ENCODE measurements at places on chromosomes 7 and 10. TPM values are rescaled to one million over a fixed set of nuclear protein-coding genes. Genes with fewer than 3 reads are reported as not detected.
A peak's percentile ranks its signal among the peaks of the same experiment; 100 is the strongest.

TMEM236 gene
- total RNA-seq, result 0.17 TPM

GIMAP8 gene
- total RNA-seq, result not detected

- no peak for DNase-seq
Measured at GRCh38 chr7:27099453-27100370, 2.8 kb downstream of the HOXA2 start.

DNA sequence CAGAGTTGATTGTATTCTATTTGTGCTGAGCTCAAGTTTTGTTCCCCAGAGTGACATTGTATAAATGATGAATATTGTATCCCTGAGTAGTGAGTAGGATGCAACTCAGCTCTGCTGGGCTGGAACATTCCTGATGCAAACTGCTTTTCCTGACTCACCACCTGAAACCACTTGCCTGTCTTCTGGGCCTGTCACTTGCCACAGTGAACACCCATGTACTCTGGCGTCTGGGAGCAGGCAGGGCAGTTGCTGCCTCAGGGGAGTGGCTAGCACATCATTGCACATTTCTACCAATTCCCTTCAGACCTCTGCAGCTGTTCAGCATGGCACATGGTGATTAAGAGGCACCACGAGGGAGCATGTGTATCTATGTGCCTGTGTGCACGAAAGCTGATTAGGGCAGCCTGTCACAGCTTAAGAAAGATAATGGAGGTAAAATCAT, 157.3 kb downstream of the SND1 start:
- DNase-seq, result no peak

- DNase-seq, result peak; percentile 51
Measured at GRCh38 chr7:84536271-84536870, 341.8 kb upstream of the SEMA3A start.

GRCh38 chr7:151088856-151089699, 2.8 kb downstream of the AGAP3 start:
- DNase-seq, result no peak

DNA sequence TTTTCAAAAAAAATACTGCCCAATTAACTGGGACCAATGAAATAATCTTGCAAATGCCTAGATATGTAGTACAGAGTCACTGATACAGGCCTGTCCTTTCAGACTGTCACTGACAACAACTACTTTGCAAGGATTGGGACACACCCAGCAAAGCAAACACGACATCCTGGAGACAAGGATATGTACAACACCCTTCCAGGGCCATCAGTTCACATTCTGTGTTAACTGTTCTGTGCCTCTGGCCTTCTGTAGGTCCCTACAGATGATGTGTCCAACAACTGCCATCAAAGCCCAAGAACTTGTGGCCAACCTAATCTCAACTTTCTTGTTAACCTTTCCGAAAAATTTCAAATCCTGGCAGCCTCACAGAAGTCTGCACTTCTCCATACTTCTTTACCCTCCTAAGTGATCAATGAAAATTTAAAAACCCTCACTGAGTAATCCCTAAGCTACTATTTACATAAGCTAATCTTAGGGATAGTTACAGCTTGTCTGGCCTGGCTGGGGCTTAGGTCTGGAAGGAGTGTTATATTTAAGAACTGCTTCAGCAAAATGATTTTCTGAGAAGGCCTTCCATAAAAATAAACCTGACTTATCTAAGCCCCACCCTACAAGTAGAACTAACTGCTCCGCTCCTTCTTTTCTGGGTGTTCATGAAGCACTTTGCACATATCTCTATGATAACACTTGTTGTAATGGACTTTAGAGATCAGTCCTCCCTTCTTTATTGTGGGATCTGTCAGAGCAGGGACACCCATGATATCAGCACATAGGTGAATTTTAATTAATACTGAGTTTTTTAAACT, 21.0 kb downstream of the COBL start:
- no peak for DNase-seq

GRCh38 chr10:132418527-132419416, 21.8 kb downstream of the PWWP2B start:
- peak; percentile 76 for DNase-seq

DNA sequence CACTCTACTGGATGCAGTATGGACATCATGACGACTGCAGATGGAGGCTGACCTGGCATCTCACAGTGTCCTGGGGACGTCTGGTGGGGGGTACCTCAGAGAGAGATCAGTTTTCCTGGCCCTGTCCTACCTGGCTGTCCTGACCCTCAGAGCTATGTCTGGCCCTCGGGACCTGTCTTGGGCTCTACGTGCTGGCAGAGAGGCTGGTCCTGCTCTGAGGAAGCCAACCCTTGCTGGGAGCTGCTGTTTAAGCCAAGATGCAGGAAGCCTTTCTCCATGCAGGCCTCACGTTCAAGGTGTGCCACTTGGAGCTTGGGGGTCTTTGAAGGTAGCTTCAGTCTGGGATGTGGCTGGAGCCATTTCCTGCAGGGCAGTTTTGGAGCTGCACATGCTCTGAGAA, 42.1 kb upstream of the CXCL12 start:
- no peak for DNase-seq
